Fibroblast of skin of left quadriceps (primary cell): ENCODE measurements at places on chromosomes 11 and 22.

GRCh38 chr11:121996574-121996973 is 119.4 kb downstream of the BLID start:
- DNase-seq = no peak

- no peak for DNase-seq
Observed at GRCh38 chr11:34907934-34908593, 8.1 kb downstream of the APIP start.

DNA sequence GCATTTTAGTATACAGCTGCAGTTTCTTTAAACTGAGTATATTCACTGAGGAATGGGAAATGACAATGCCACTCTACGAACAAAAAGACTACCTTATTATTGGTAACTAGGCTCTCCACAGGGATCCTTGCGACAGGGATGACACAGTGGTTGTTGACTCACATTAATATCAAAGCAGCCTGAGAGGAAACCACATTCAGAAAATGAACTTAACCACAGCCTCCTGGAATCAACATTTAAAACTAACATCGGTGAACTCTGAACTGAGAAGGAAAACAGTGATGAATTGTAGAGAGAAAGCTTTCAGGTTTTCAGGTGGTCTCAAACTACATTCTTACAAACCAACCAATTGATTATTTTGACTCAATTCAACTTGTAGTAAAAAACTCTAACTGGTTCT is 90.3 kb upstream of the MTMR2 start:
- no peak for DNase-seq

- DNase-seq = no peak
Observed at GRCh38 chr11:91124363-91124762, 901.5 kb upstream of the CHORDC1 start.

- DNase-seq = no peak
Observed at GRCh38 chr11:105368711-105369110, 229.1 kb upstream of the CARD18 start.

DNA sequence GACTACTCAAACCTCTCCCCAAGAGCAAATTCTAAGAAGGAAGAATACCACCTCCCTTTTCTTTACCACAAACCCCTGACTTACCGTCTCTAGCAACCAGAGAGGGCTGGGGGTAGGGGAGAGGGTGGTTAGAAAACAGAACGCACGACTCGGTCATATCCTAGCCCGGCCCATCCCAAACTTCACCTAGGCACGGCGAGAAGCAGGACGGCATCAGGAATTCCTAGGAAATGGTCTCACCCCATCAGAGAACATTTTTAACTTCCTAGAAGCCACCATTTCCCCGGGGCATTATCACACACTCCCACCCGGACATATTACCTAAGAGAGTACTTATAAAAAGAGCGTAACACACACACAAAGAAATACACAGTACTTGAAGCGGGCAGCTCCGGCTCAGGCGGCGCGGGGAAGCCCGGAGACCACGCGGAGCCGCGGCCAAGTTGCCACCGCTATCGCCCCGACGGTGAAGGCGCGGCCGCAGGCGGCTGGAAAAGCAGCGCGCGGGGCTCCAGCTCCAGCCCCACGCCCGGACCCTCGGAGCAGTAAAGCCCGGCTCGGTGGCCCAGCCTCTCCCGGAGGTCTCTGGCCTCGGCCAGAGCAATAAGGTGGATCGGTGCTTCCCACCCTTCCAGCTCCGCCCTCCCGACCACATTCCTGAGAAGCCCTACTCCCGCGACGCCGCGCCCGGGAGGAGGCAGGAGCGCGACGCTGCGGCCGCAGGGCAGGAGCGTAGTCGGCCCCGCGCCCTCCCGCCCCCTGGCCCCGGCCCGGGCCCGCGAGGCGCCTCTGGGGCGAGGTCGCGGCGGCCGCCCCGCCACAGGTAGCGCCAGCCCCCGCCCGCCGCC is 878 bp downstream of the RRAS2 start:
- DNase-seq = peak; percentile 40
